ENCODE measurements at places on chromosomes 5 and 9.

- no peak for DNase-seq
Observed at GRCh38 chr9:76855015-76855414, 50.9 kb downstream of the PRUNE2 start.

- DNase-seq: no peak
Observed at GRCh38 chr9:135801070-135801469, 99.1 kb downstream of the KCNT1 start.

- DNase-seq: no peak
Observed at GRCh38 chr5:82329393-82329792, 51.2 kb upstream of the RPS23 start.

DNA sequence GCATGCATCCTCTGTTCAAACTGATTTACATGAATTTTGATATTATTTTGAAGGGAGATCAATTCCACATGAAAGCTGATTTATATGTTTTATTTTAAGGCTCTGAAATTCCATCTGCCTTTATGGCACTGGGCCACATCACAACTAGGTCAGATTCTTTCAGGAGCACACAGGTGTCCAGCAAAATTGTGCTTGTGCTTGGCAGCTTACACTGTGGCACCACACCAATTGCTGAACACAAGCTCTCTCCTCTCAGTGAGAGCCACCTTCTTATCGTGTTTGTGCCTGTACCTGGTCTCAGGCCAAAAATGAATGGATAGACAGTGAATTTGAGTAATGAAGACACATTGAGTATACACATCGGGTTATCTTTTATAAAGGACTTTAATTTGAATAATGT, 200.4 kb downstream of the CDH10 start:
- DNase-seq: no peak
